ENCODE measurements at places on chromosomes 6 and 20.

GRCh38 chr6:33407132-33407718 is 3.6 kb upstream of the PHF1 start:
- DNase-seq: no peak

DNA sequence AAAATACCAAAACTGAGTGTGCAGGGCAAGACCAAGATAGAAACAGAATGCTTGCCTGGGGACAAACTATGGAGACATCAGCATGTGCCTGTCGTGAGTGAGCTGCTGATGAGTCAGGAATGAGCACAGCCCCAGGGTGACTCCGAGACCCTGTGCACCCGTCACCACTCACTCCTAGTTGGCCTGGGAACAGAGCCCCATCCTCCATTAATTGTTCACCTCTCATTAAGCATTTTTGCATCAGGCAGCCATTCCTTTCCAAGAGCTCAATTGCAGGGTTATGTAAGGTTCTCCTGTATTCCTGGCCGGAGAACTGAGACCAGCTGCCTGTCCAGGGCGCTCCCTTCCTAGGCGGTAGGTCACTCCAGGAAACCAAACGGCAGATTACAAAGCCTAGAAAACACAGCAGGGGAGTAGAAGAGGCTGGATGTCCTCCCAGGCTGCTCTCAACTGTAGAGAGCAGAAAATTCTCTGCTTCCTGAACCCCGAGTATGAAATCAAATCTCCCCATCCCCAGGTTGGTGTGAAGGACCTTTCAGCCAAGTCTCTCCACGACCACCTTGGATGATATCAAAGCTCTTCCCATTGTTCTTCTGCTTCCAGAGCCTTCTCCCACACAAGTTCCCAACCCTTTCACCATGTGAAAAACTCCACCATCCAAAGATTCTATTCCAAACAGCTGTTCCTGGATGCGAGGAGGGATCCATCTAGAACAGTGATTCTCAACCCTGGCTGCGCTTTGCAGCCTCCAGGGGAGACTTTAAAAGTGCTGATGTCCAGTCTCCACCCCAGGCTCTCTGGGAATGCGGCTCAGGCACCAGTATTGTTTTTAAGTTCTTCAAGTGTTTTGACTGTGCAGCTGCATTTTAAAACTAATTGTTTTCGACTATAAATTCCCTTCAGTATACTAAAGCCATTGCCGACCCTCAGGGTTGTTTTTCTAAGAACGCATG is 532.6 kb upstream of the JARID2 start:
- DNase-seq: no peak

- no peak for DNase-seq
Measured at GRCh38 chr6:51450958-51451357, 632.3 kb downstream of the TFAP2B start.

DNA sequence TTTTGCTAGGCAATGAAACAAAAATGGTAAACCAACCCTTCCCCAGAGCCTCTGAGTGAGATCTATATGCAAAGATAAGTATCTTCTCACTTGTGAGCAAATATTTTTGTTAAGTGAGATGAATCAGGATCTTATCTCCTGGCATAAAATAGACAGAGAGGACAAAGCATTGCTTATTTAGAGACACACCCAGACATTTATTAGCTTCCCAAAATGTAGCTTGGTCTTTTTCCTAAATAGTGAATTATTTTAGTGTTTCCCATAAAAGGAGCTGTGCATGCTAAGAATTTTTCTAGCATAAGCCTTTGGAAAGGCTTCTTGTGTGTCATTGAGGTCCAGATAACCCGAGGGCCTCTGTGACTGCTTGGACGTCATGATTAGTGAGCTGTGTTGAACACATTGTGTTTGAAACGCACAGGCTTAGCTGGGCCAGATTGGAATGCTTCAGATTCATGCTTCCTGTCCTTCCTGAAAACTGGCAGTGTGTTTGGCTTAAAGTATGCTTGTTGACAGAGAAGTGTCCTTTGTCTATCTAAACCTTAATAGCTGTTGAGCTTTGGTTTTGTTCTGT is 16.5 kb downstream of the MTHFD1L start:
- DNase-seq: no peak

DNA sequence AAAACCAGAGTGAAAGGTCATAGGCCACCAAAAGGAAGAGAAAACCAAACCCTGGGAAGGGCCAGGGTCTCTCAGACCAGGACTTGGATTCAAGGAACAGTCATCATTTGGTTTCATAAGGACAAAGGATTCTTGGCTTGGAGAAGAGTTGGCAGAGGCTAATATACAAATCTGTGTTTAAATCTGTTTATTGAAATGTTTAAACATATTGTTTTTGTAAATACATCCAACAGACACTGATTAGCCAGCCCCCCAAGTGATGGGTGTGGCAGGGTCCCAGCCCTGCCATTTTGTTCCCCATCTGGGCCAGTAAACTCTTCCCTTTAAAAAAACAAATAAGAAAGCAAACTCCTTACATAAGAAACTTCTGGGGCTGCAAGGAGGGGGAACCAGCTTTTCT is 6.1 kb upstream of the ZNF831 start:
- no peak for DNase-seq

DNA sequence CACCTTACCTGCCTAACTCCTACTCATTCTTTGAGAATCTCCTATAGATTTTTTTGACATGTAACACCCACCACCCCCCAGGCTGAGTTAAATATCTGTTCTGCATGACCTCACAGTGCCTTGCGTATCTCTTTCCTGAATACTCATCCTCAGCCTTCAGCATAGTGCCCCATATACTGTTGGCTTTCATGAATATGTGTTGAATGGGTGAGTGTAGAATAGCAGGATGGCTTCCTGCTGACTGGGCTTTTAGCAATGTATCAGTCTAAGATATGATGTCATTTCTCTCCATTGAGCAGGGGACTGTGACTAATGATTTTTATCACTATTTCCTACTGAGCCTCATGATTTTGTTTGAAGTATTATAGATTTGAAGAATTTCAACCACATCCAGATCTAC is 361.6 kb upstream of the MARCKS start:
- DNase-seq: no peak

DNA sequence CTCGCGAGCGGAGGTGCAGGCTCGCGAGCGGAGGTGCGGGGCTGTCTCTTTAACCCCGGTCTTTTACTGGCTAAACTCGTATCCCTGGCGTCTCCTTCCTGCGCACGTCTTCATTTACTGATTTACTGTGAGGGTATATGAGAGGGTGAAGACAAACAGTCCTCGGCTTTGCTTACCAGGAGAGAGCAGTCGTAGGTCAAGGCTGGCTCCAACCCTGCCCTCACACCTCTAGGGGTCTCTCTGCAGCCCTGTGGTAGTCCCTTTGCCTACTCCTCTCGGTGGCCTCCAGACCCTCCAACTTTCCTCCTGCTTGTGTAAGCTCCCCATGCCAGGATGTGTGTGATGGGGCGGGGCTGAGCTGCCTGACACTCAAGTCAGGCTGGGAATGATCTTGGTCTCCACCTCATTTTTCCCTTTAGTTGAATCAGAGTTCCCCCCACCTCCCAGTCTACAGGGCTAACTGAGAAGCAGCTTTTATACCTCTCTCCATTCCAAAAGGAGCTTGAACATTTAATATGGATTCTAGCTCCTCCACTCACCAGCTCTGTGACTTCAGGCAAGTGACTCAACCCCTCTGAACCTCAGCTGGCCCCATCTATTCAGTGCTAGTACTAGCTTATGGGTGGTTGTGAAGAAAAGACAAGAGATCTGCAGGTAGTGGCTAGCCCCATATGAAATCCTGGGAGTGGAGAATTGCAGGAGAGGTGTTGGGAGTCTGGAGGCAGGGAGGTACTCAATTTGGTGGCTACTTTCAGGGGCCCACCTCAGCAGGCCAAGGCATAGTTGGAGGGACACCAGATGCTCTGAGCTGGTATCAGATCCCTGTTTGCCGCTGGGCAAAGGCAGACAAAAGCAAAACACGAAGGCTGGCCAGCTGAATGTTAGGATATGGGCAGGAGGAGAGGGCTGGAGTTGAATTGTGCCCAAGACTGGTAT is 902 bp downstream of the SLC29A1 start:
- DNase-seq: no peak

DNA sequence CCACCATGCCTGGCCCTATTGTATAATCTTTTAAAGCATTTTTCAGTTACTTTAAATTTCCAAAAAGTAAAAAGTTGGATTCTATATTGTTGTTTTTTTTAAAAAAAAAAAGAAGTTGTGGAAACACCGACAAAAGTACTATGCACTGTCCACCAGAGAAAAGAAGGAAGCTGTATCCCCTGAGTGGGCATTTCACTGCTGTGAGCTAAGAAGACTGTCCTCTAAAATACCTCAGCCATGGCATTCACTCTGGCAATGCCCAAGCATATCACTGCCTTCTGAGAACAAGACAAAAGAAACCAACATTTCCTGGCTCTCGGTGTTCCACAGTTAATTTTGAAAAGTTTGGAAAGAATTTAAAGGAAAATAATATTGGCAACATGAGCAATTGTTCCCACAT is 117.8 kb downstream of the IPCEF1 start:
- DNase-seq: no peak

- DNase-seq: no peak
Measured at GRCh38 chr6:37122861-37123260, 47.1 kb upstream of the PIM1 start.

DNA sequence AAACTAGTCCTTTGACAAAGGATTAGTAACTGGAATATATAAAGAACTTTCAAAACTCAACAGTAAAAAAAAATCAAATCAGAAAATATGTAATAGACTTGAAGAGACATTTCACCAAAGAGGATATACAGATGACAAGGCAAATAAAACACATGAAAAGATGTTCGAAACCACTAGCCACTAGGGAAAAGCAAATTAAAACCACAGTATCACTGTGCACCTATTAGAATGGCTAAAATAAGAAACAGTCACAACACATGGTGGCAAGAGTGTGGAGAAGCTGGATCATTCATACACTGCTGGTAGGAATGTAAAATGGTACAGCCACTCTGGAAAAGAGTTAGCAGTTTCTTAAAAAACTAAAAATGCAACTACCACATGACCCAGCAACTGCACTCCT is 14.9 kb downstream of the ZBTB2 start:
- no peak for DNase-seq

- DNase-seq: no peak
Measured at GRCh38 chr6:130069485-130069884, 51.1 kb downstream of the L3MBTL3 start.

DNA sequence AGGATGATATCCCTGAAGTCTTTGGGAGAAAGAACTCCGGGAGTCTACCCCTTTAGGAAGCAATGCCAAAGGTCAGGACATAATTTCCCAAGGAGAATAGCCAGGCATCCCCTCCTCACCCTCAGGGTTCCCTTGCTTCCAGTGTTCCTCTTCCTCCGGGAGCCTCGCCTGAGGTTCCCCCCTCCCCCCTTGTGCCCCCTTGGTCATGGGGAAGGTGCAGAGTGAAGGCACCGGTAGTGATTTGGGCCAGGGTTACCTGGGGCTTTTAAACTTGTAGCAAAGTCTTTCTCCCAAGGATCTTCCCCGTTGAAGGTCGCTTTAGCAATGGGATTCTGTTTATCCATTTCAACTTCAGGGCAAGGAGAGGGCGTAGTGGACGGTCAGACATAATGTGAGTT is 1.2 kb downstream of the ISM1 start:
- no peak for DNase-seq
